Stimulated activated CD4-positive, alpha-beta T cell treated with anti-CD3 and anti-CD28 coated beads, Interleukin-4, amount 100 ng/mL, for 24 hours (primary cell): ENCODE measurements at places on chromosomes 3 and 15.
A peak's percentile ranks its signal among the peaks of the same experiment; 100 is the strongest.

GRCh38 chr15:77528290-77528967 is 104.3 kb downstream of the LINGO1 start:
- no peak for DNase-seq

- DNase-seq: no peak
These were observed 38.2 kb upstream of the MAGI1 start for GRCh38 chr3:66076861-66077470.

GRCh38 chr15:40782609-40783227 is 12.9 kb downstream of the C15orf62 start:
- DNase-seq: peak; percentile 81

DNA sequence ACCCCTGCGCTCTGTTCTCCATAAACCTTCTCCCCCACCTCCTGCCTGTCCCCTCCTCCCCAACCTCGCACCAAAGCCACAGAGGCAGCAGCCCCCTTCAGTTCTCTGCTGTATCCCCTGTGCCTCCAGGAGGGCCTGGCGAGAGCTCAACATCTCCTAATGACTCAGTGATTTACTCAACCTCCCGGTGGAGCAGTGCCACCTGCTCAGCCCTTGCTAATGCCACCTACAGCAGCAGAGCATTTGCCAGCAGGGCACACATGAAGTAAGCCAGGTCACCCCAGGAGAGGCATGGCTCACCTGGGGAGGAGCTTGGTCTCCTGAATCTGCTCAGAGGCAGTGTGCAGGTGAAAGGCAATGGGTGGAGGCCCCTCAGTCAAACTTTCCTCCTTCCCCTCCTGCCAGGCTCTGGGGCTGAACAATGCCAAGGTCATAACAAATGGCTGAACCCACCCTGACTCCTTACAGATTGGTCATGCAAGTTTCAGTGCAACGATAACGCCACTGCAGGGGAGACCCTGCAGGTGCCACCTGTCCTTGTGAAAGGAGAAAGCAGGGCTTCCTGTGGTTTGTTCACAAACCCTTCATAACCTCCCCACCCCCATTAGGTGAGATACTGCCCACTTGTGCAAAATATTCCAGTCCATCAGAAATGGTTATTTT is 19.8 kb downstream of the TRPM1 start:
- no peak for DNase-seq

DNA sequence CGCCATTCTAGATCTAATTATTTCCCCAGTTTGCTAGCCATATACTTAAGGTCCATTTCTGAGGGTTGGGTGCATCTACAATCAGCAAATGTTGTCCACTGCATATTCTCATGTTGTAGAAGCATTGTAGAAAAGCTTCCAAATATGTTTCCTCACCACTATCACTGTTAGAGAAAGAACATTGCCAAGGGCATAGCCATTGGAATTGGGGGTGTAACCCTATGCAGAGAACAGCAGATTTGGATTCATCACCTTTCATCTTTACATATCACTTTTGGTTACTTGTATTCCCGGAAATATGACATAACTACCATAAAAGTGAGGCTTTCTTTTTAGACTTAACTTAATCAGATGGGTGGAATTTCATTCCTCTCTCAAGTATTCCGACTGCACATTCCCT is 203.6 kb downstream of the LSAMP start:
- no peak for DNase-seq

DNA sequence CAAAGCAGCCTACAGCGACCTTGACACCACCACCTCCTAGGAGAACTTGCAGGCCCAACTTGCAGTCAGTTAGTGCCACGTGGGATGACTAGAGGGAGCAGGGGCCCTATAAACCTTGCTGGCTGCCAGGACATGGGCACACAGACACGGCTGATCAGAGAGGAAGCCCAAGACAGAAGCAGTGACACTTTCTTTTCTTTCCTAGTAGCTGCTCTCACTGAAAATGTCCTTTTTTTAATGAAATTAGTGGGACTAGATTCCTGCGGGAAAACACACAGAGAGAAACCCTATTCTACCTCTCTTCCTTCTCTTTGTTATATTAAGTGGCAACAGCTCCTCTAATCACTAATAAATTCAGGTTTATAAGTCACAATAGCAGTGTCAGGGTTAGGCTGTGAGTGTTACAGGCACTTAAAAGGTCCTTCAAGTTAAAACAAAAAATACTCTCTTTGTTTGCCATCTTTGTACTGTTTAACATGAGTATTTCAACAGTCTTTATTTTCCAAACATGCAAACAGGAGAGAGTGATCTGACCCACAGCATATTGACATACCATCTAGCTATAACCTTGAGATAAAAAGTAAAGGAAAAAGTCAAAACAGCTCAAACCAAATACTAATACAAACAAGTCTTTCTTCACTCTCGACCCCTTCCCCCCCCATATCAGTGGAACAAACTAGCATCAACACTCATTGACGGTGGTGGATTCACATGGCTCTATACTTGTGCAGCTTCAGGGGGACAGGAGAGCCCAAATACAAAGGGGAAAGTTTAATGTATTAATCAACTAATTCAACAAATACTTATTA is 2.1 kb upstream of the TMEM212 start:
- DNase-seq: no peak

DNA sequence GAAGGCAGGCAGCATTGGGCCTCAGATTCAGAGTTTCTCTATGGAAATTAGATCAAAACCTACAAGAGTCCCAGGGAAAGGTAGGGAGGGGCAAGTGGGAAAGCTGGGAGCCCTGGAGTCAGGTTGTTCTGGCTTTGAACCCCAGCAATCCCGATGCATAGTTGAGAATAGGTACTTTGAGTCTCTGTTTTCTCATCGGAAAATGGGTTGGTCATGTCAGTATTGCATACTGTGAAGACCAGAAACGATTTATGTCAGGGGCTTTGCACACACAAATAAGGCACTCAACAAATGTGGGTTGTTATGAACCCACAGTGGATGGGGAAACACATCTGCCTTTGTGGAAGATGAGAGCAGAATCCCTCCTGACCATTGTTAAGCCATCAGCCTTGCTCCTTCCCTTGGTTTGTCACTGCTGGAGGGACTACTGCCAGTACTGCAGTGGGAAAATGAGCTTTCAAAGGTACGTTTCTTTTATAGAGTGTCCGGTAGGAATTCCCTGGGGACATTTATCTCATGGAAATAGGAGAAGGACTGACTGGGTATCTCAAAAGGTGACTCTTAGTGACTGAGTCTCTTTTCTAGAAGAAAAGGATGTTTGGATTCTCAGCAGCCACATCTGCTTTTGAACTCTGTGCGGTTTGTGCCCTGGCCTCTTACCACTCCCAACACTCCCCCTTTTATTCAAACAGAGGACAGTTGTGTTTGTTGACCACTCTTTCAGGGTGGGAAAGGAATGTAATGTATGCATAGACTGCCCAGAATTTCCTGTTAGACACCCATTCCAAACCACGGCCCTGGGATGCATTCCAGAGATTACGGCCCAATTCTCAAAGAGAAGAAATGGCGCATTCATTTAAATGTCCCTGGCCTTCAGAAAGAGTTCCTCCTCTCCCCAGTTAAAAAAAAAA is 54.6 kb upstream of the VILL start:
- DNase-seq: no peak

DNA sequence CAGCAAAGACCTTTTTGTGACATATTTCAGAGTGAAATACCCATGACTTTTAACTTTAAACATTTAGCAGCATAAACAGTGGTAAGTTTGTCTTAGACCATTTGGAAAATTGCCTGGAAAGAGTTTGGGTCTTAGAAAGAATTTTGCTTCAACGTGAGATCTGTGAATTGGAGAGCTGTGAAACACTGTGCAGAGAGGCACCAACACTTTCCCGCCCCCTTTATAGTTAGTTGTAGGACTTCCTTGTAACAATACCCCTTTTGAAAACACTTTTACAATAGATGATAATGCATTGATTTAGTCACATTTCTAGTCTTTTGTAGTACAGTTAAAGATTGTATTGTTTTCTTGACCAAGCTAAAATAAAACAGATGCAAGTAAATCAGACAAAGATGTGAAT is 43.5 kb upstream of the MBNL1 start:
- DNase-seq: no peak

- no peak for DNase-seq
These were observed 227.9 kb downstream of the PYDC2 start for GRCh38 chr3:191688756-191689433.

- DNase-seq: peak; percentile 81
These were observed 976 bp upstream of the NUP210 start for GRCh38 chr3:13420831-13421765.
